Diencephalon (tissue), 1 donor: ENCODE measurements at places on chromosomes 2 and 18. TPM values are rescaled to one million over a fixed set of nuclear protein-coding genes. Genes with fewer than 3 reads are reported as not detected.

Gene DAW1
- total RNA-seq, result 8.1 TPM

Gene MYOM1
- 10.4 TPM for total RNA-seq

Gene RAD51AP2
- total RNA-seq, result 1.2 TPM

Gene GKN2
- not detected for total RNA-seq

Gene COL6A3
- total RNA-seq, result 14.1 TPM
